ENCODE measurements at places on chromosomes 5 and 9. TPM values are rescaled to one million over a fixed set of nuclear protein-coding genes. Genes with fewer than 3 reads are reported as not detected.

SAXO1 gene
- polyA plus RNA-seq, result not detected

GFPT2 gene
- polyA plus RNA-seq, result 7.6 TPM

AK8 gene
- 0.77 TPM for polyA plus RNA-seq

TNC gene
- polyA plus RNA-seq, result 2.9 TPM

ECSCR gene
- polyA plus RNA-seq, result not detected

OR1Q1 gene
- not detected for polyA plus RNA-seq

NKD2 gene
- polyA plus RNA-seq, result 0.48 TPM

MTMR12 gene
- polyA plus RNA-seq, result 10.1 TPM

PHAX gene
- 144 TPM for polyA plus RNA-seq

OR1J4 gene
- not detected for polyA plus RNA-seq

CATSPER3 gene
- polyA plus RNA-seq, result not detected

NFX1 gene
- polyA plus RNA-seq, result 14.3 TPM

ECM2 gene
- polyA plus RNA-seq, result 9.1 TPM

C9orf50 gene
- not detected for polyA plus RNA-seq

FAM78A gene
- 0.24 TPM for polyA plus RNA-seq

PLAC8L1 gene
- polyA plus RNA-seq, result not detected

PCDHGA7 gene
- polyA plus RNA-seq, result 1.8 TPM

SERF1A gene
- polyA plus RNA-seq, result 53.3 TPM

PSMB7 gene
- polyA plus RNA-seq, result 379 TPM

PCDHB5 gene
- polyA plus RNA-seq, result 2.1 TPM

AHRR gene
- polyA plus RNA-seq, result not detected

POU5F2 gene
- 0.14 TPM for polyA plus RNA-seq

CARTPT gene
- polyA plus RNA-seq, result not detected

KIF12 gene
- polyA plus RNA-seq, result not detected

PCDH1 gene
- 0.30 TPM for polyA plus RNA-seq

LRRC70 gene
- polyA plus RNA-seq, result 0.35 TPM

KLHL3 gene
- 50.7 TPM for polyA plus RNA-seq

TTC39B gene
- 40.2 TPM for polyA plus RNA-seq

TSSK1B gene
- not detected for polyA plus RNA-seq

GPR21 gene
- polyA plus RNA-seq, result 2.5 TPM

RNF183 gene
- not detected for polyA plus RNA-seq

SPATA31E1 gene
- not detected for polyA plus RNA-seq

PDE4D gene
- 50.6 TPM for polyA plus RNA-seq

NNT gene
- polyA plus RNA-seq, result 24.7 TPM

ARHGEF28 gene
- polyA plus RNA-seq, result 2.6 TPM

LCN15 gene
- not detected for polyA plus RNA-seq

CCL27 gene
- 0.66 TPM for polyA plus RNA-seq

CDH6 gene
- polyA plus RNA-seq, result 22.3 TPM

ADRB2 gene
- not detected for polyA plus RNA-seq

ZFP37 gene
- 6.1 TPM for polyA plus RNA-seq

MELK gene
- polyA plus RNA-seq, result not detected

C5orf15 gene
- 75.1 TPM for polyA plus RNA-seq

SUSD3 gene
- not detected for polyA plus RNA-seq

OTULIN gene
- polyA plus RNA-seq, result 3.7 TPM

CFAP157 gene
- polyA plus RNA-seq, result not detected

CDH12 gene
- 20.3 TPM for polyA plus RNA-seq

GLRA1 gene
- polyA plus RNA-seq, result 0.35 TPM

ZBTB43 gene
- polyA plus RNA-seq, result 18.3 TPM

ANKRD18A gene
- polyA plus RNA-seq, result 1.4 TPM
